ENCODE measurements at places on chromosomes 12 and 14.

DNA sequence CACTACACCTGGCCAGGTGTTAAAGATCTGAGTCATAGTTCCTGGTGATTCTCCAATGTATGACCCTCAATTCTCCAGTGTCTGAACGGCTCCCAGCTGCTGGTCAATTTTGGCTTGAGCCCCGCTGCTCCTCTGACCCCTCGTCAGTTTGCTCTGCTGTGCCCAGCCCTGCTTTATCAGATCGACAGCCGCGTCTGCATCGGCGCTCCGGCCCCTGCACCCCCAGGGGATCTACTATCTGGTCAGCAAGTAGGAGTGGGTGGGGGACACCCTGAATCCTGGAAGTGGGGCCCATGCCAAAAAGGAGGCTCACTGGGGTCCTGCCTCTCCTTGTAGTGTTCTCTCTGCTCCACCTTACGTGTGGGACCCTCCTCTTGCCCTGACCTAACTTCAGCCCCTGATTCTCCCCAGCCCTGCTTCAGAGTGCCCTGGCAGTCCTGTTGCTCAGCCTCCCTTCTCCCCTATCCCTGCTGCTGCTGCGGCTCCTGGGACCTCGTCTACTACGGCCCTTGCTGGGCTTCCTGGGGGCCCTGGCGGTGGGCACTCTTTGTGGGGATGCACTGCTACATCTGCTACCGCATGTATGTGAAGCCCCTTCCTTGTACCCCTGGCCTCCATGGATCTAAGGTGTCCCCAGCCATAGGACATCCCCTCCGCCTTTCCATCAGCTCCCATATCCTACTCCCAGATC, 5.0 kb downstream of the SLC39A5 start:
- DNase-seq: no peak

GRCh38 chr12:103529306-103529705, 33.5 kb upstream of the C12orf42 start:
- no peak for DNase-seq

- DNase-seq: no peak
These were observed 5.5 kb upstream of the RNASE1 start for GRCh38 chr14:20808162-20808483.

GRCh38 chr12:91986084-91986483, 159.6 kb downstream of the BTG1 start:
- no peak for DNase-seq

DNA sequence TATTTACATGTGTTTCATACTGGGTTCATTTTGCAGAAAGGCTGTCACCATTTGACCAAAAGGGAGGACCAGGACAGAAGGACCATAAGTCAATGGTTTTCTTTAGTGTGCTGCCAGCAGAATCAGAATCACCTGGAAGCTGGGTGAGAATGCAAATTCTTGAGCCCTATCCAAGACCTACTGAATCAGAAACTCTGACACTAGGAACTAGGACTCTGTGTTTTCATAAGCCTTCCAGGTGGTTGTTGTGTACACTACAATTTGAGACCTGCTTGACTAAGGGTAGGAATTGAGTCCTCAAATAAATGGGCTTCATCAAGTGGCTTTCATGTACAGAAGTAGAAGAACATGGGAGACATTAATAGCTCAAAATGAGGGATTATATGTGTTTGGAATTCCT, 32.2 kb downstream of the PDE6H start:
- DNase-seq: no peak

- no peak for DNase-seq
These were observed 104.3 kb downstream of the FLRT2 start for GRCh38 chr14:85634205-85634604.
